ENCODE measurements at places on chromosomes 13 and 19.

DNA sequence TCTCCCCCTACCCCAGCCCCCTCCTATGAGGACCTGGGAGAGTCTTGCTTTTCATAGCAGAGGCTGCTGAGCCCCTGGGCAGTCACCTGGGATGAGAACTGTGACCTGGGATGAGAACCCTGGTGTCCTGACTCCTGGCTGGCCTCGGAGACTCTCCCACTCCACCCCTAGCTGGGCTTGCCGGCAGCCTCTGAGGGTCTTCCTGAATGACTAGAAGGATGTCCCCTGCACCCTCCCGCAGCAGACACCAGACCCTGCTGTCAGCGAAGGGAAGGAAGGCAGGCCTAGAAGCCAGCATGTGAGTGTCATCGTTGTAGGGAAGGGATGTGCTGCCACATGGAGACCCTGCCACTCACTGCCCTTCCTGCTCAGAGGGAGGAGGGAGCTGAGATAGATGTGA, 203.4 kb upstream of the ZNF536 start:
- DNase-seq = no peak
- no peaks in the 10 kb centered on the region for H3K36me3 ChIP-seq
- no peak overlapping the region for H3K4me3 ChIP-seq
- H3K27me3 ChIP-seq = peaks cover 2% of the 10 kb centered on the region
- no peak overlapping the region for H3K27ac ChIP-seq

DNA sequence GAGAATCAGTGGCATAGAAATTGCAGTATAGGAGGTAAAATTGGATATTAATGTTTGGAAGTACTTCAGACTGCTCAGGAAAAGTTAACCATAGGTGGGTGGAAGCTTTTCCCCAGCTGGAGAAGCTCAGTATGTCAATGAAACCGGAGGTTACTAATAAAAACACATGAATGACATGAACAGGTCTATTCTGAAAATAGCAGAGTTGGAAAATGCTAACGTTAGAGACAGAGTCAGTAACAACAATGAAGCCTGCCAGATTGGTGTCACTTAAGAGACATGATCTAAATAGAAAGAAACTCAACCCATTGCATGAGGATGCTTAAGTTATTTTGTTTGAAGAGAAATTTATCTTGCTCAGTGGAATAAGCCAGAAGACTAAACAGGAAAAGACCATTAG, 364.5 kb downstream of the DNAJC15 start:
- no peaks in the 10 kb centered on the region for H3K27me3 ChIP-seq
- no peak overlapping the region for H3K27ac ChIP-seq
- no peak for DNase-seq
- H3K4me1 ChIP-seq = no peaks in the 10 kb centered on the region
- no peaks in the 10 kb centered on the region for H3K36me3 ChIP-seq

DNA sequence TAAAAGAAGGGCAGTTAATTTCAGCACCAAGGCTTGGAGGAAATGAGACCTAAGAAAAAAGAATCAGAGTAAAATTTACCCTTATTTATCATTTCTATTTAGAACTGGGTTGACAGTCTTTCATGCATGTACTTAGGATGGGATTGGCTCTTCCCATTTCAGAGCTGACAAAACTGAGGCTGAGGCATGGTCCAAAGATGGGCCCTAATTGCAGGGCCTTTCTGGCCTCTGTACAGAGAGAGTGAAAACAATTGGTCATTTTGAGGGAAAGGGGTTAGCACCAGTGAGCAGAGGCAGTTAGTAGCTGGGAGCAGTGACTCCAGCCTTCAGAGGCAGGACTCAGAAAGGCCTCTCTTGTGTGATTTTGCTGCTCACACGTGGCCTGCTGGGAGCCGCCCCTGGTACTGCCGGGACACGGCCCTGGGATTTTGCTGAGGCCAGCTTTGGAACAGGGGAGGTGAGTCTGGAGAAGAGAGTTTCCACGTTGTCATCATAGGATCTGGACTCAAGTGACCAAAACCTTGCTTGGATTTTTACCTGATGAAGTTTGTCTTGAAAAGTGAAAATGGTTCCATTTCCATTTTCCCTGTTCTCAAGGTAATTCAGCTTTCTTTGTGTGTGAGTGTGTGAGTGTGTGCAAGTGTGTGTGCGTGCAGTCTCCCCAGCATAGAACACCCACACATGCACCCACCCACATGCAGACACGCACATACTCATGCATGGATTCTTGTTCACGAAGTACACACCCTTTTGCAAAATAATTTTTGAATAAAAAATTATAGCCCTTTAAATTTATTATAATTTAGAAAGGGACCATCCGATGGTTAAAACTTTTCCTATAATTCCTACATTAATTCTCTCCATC, at the start of gene ZNF536:
ZNF536 (plus strand) TSS at position 425 of the 865 bp plus-strand sequence. CDS start 71,179 bp downstream, outside the sequence.
- no peak for DNase-seq
- H3K27me3 ChIP-seq = peaks cover 32% of the 10 kb centered on the region
- H3K4me1 ChIP-seq = peaks cover 2% of the 10 kb centered on the region
- no peak within 1 kb of the TSS for H3K4me3 ChIP-seq
- H3K27ac ChIP-seq = no peak within 1 kb of the TSS
- no peaks in the 10 kb centered on the region for H3K36me3 ChIP-seq

GRCh38 chr19:46357846-46358583, 11.1 kb downstream of the PPP5C start:
- H3K4me3 ChIP-seq = no peak overlapping the region
- DNase-seq = no peak
- no peaks in the 10 kb centered on the region for H3K27me3 ChIP-seq
- H3K27ac ChIP-seq = no peak overlapping the region

DNA sequence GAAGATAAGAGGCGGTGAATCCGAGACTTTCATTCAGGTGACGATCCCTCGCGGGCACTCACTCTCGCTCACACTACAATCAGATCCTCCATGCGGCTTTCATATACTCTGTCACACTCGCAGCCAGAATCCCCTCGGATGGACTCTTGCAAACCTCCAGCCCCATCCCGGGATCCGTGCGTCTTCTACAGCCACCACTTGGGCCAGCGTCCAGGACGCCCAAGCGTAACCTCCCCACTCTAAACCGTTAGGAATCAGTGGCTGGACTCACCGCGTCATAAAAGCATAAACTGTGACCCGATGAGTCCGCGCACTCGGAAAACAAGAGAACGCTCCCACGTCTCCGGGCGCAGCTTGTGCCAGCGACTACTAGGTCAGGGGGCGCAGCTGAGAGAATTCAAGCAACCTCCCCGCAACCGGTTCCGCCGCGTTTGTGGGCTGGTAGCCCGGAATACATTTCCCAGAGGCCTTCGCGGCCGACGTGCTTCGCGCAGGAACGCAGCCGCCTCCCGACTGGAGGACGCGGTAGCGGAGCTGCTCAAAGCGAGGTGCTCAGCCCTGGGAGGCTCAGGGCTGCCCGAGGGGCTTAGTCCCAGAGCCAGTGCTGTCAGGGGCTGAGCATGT, 27.6 kb downstream of the ZNF607 start:
- DNase-seq = peak; percentile 77
- peaks cover 35% of the 10 kb centered on the region for H3K36me3 ChIP-seq
- H3K4me1 ChIP-seq = peaks cover 10% of the 10 kb centered on the region
- H3K27me3 ChIP-seq = no peaks in the 10 kb centered on the region
